Tibial artery (tissue), 4 donors: ENCODE measurements at places on chromosomes 5 and 9.

DNA sequence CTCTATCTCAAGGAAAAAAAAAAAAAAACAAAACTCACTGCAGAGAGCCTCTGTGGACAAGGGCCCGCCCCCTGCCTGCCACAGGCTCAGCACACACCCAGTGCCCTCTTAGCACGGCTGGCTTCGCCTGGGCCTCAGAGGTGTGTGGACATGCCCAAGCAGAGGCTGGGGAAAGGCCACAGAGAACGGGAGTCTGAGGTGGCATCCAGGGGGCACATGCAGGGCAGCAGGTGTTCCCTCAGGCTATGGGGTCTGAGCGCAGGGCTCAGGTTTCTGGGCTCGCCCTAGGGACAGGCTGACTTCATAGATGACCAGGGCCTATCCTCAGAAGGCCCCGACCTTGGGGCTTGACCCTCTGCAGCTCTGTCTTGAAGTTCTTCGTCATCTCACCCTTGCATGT, 138.7 kb downstream of the ZNF354C start:
- no peak for DNase-seq

GRCh38 chr9:92562461-92562967, 26.7 kb upstream of the ECM2 start:
- DNase-seq: no peak

DNA sequence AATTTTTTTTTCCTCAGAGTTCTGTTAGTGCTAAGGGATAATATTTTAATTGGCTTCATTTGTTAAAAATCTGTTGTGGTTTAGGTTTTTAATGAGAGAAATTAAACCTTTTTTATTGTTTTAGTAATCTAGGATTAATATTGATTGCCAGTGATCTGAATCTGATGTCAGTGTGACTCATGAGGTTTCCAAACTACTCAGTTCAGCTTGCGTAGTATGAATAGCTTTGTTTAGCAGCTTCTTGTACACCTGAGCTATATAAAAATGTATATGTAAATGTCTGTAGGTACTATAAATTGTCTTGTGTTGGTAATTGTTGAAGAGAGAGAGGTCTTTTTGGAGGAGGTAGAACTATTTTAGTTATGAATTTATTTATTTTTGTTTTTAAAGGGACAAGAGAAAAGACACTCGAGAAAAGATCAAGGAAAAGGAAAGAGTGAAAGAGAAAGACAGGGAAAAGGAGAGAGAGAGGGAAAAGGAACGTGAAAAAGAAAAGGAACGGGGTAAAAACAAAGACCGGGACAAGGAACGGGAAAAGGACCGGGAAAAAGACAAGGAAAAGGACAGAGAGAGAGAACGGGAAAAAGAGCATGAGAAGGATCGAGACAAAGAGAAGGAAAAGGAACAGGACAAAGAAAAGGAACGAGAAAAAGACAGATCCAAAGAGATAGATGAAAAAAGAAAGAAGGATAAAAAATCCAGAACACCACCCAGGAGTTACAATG, 26.3 kb downstream of the SREK1 start:
- DNase-seq: no peak

DNA sequence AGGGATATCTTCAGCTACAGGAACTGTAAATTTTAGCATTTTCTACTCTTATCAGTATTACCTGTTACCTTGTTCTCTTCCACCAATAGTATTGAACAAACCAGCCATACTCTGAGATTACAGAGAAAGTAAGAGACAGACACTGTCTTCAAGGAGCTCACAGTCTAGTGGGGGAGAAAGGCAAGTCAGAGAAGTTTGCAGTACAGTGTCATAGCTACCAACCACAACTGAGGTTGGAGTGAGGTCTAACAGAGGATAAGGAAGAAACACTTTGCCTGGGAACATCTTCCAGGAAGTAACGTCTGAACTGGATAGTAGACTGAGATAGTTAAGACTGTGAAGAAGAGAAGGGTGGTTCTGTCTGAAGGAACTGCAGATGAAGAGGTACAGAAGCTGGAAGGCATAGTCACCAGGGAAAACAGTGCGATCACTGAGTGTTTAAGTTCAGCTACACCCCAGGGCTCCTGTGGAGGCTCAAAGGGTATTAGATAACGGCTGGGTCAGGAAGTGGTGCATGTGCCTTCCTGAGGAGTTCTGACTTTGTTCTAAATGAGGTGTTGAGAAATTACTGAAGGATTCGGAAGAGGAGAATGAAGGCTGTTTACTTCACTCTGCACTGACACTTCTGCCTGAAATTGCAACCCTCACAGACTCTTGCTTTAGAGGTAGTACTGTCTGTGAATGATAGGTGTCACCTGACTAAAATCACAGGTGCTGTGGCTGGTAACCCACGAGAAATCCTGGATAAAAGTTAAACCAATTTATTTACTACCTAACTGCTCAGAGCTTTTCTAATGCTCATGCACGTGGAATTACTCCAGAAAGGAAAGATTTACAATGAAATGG, 841.6 kb downstream of the MAT2B start:
- no peak for DNase-seq

DNA sequence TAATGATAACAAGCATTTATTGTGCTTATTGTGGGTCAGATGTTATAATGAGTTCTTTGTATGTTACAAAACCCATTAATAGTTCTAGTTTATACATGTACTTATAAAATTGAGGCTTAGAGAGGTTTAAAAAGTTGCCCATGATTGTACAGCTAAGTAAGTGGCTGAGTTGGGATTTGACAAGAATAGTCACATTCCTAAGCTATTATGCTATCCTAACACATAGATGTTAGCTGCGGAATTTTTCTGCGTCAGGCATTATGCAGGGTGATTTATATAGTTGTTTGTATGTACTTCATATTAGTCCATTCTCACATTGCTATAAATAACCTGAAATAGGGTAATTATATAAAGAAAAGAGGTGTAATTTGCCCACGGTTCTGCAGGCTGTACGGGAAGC, 12.5 kb downstream of the COMMD10 start:
- DNase-seq: no peak

- DNase-seq: peak; percentile 61
Measured at GRCh38 chr9:137241490-137242268, 592 bp downstream of the TUBB4B start.

DNA sequence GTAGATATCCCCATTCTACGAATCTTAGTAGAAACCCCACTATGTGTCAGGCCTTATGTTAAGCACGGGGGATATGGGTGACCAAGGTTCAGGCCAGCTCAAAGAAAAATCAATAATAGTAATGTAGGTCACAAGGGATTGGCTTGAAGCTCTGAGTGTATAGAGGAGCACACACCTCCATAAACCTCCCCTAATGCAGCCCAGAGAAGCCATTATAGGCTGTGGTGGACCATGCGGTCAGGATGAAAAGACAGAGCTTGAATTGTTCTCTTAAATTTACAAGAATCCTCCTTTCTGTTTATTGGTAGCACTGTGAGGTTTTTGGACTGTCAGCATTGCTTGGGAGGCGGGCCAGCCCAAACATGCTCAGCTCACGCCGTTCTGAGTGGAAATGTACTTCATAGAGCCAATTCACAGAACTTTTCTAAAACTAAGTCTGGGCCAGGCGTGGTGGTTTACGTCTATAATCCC, 9.1 kb downstream of the PDE6A start:
- no peak for DNase-seq

- no peak for DNase-seq
Measured at GRCh38 chr9:117375956-117376355, 38.9 kb downstream of the ASTN2 start.

DNA sequence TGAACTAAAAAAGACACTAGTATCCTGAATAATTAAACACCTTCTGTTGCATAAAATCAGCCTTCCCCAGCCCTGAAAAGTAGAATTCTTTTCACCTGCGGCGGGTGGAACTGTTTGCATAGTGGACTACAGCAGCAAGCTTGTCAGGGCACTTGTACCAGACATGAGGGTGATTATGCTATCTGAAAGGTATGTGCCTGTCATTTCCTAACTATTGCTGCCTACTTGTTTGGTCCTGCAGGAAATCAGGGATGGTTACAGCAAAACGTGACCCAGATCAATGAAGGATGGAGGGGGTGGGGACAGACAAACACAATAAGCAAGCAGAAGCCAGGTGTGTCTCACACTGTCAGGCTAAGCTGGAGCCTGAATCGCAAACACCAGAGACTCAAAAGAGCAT, 385.6 kb downstream of the MLLT3 start:
- no peak for DNase-seq

- no peak for DNase-seq
Measured at GRCh38 chr5:36734422-36734821, 128.0 kb downstream of the SLC1A3 start.

GRCh38 chr9:132328580-132328979, 26.2 kb downstream of the SETX start:
- no peak for DNase-seq

DNA sequence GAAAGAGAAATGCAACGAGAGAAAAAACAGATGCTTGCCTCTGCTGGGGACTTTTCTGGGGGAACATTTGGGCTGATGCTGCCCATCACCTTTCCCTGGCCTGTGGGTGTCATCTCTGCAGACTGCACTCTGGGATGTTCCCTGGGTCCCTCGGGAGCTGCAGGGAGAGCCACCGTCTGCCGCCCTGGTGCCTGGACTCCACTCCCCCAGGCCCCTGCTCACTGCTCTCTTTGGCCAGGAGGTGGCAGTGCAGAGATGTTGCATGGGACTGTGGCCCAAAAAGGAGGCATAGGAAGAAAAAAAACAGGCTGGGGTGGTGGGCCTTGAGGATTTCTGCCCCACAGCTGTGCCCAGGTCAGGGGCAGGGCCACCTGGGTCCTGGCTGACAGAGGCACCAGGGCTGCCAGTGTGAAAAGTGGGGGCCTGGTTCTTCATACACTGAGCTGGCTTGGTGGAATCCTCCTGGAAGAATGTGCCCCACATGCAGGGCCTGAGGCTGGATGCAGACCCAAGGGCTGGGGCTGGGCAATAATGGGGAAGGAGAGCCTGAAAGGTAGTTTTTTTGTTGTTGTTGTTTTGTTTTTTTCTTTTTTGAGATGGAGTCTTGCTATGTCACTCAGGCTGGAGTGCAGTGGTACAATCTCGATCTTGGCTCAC, 353.6 kb downstream of the SLIT3 start:
- DNase-seq: peak; percentile 37

DNA sequence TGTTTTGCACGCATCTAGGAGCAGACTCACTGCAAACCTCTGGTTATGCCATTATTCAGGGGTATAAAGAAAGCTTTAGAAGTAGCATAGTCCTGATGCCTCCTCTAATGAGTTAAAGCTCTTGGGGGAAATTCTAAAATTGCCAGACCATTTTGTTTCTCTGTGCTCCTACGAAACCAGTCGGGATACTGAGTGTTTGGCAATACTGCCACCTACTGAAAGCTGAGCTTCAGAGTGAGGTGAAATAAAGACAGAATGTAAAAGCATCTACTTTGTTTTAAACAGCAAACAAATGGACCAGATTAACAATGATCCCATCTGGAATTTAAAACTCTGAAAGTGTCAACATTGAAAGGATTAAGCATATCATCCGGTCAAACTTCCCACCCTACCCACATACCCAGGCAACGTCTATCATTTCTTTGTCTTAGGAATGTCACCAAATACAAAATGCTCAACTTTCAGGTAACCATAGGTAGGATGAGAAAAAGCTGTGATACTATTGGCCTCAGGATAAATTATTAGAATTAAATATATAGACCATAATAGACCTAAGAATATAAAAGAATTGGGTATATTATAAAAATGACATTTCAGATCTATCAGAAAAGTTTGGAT, 77.8 kb upstream of the SHISAL2B start:
- no peak for DNase-seq

DNA sequence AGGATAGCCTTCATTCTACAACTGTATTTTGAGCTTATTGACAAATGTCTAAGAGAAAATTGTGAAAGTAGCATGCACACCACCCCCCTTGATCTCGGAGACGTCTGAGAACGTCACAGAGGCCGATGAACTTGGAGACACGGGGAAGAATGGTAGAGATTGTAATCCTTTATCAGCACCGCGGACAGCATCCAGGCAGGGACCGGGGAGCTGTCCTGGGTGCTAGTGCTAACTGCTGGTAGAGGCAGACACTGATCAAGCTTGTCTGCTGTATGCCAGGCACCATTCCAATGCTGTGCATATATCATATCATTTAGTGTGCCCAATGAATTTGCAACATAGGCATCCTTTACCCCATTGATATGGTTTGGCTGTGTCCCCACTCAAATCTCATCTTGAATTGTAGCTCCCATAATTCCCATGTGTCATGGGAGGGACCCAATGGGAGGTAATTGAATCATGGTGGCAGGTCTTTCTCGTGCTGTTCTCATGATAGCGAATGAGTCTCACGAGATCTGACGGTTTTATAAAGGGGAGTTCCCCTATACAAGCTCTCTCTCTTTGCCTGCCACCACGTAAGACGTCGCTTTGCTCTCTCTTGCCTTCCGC, 98.8 kb downstream of the LHX2 start:
- no peak for DNase-seq

DNA sequence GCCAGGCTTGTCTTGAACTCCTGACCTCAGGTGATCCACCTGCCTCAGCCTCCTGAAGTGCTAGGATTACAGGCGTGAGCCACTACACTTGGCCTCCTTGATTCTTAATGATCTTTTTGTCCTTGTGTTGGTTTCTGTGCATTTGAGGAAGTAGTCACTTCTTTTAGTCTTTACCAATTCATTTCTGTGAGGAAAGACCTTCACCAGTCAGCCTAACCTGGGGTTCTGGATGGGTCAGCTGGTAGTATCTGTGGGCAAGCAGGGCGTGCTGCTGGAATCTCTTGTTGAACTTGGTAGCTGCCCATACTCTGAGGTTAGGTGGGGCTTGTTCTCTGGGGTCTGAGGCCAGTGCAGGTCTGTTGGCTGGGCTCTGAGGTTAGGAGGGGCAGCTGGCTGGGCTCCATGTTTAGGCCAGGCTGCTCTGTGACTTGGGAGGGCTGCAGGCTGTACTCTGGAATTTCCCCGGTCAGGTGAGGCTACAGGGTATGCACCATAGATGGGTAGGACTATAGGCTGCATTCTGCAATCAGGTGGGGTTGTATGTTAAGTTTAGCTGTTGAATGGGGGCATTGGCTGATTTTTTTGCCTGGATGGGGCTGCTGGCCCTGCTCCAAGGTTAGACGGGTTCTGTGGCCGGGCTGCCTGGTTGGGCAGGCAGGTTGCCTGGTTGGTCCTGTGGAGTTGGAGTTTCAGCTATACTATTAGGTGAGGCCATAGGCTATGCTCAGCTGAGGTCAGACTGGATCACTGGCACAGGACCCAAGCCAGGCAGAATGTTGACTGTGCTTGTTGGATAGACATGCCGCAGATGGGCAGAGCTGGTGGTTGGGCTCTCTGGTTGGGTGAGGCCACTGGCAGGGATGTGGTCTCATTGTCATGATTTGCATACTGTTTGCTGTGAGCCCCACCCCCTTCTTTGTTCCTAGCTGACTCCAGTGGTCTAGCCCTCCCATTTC, 19.2 kb downstream of the UBAP1 start:
- DNase-seq: no peak

GRCh38 chr9:101242651-101243050, 142.2 kb downstream of the BAAT start:
- no peak for DNase-seq

GRCh38 chr5:123512611-123513461, 859 bp downstream of the CSNK1G3 start:
- DNase-seq: no peak

GRCh38 chr5:72151169-72151568, 43.9 kb downstream of the MAP1B start:
- no peak for DNase-seq
